ENCODE measurements at places on chromosomes 6 and 20.

- peak; percentile 56 for DNase-seq
Measured at GRCh38 chr20:19784511-19785172, 26.6 kb downstream of the RIN2 start.

- DNase-seq, result no peak
Measured at GRCh38 chr6:150250826-150251225, 108.0 kb downstream of the PPP1R14C start.

DNA sequence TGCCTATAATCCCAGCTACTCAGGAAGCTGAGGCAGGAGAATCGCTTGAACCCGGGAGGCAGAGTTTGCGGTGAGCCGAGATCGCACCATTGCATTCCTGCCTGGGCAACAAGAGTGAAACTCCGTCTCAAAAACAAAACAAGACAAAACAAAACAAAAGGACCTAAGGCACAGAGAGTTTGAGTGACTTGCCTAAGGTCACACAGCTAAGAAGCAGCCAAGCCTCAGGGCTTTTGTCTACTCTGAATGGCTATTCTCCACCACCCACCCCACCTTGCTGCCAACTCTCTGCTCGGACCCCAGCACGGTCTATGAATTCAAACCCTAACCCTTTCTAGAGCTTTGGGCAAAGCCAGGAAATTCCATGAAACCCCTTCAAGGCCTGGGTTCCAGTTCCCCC, 19.1 kb upstream of the TTPAL start:
- DNase-seq, result no peak

- no peak for DNase-seq
Measured at GRCh38 chr20:44186674-44187053, 324 bp downstream of the JPH2 start.

DNA sequence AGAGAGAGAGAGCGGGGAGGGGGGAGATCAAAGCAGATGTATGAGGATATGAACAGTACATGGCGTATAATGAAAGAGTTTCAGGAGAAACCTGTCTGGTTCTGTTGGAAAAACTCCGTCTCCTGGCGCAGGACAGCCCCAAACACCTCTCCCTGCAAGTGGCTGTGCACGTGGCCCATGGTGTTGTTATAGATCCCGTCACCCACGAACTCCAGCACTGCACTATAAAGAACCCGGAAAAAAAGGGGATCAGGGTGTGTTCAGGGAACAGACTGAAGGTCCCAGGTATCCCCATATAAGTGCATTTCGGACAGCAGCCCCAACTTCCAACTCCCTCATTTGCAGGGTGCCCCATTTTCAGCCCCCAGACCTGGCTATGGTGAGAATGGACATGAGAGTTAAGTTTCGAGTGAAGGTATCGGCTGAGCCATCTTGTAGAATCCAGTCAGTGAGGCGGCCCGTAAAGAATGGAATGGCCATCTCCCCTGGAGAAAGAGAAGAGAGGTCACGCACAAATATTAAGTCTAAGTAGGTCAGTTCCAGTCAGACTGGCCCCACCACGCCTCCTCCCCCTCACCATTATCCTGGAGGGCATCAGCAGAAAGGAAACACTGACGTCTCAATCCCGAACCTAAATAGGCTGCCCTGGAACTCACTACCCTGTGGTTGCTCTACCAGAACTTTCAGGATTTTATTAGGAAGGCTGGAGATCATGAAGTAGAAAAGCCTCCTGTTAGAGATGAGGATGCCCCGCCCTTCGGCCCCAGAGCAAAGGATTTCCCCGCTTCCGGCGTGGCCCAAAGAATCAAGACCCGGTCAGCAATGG, 1.3 kb downstream of the TAP1 start:
- peak; percentile 76 for DNase-seq

- no peak for DNase-seq
Measured at GRCh38 chr20:41619360-41620100, 1.4 kb upstream of the CHD6 start.

DNA sequence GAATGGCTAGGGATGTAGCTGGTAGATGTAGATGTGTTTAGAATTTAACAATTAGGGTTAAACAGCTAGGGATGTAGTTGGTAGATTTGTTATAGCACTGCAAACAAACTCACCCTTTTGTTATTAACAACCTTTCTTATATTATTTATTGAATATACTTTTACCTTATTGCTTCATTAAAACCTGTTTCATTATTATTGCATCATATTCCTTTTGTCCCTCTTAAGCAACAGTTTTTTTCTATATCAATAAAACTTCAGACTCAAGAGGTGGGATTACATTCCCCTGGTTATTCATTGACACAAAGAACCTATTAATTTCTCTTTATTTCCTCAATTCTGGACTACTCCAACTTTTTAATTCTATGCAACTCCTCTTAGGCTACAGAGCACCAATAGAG, 661.2 kb downstream of the EYS start:
- no peak for DNase-seq

Data from trophoblast cell (in vitro differentiated cells and primary cell).